Activated naive CD4-positive, alpha-beta T cell treated with anti-CD3 and anti-CD28 coated beads, Interleukin-2, amount 50 U/mL, for 72 hours (primary cell): ENCODE measurements at places on chromosomes 11 and 22. TPM values are rescaled to one million over a fixed set of nuclear protein-coding genes. Genes with fewer than 3 reads are reported as not detected.

GPR83 gene
- not detected for total RNA-seq

SLC35F2 gene
- 27.0 TPM for total RNA-seq

ACTN3 gene
- total RNA-seq, result 0.31 TPM

KRTAP5-1 gene
- total RNA-seq, result not detected

MAML2 gene
- total RNA-seq, result 26.5 TPM

FBXO7 gene
- total RNA-seq, result 93.0 TPM

TSG101 gene
- 45.0 TPM for total RNA-seq

MS4A15 gene
- not detected for total RNA-seq
